ENCODE measurements at places on chromosomes 1 and 21. TPM values are rescaled to one million over a fixed set of nuclear protein-coding genes. Genes with fewer than 3 reads are reported as not detected.

GRCh38 chr1:28737307-28738132 lies 780 bp downstream of the YTHDF2 start:
- DNase-seq: peak; percentile 50

GRCh38 chr1:55209247-55209646 lies 5.9 kb downstream of the USP24 start:
- DNase-seq: no peak

DNA sequence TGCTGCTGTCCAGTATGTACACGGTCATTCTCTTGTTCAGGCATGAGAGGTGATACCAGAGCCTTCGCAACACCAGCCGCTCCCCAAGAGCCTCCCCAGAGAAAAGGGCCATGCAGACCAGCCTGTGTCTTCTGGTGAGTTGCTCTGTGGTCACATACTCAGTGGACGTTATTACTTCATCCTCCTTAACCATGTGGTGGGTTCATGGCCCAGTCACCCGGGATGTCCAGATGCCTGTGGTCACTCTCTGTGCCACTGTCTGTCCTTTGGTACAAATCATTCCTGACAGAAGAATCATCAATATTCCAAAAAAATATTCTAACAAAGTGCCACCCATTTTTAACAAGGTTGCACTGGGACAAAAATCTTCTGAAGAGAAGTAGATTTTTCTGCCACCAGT lies 8.8 kb upstream of the ZNF124 start:
- no peak for DNase-seq

DNA sequence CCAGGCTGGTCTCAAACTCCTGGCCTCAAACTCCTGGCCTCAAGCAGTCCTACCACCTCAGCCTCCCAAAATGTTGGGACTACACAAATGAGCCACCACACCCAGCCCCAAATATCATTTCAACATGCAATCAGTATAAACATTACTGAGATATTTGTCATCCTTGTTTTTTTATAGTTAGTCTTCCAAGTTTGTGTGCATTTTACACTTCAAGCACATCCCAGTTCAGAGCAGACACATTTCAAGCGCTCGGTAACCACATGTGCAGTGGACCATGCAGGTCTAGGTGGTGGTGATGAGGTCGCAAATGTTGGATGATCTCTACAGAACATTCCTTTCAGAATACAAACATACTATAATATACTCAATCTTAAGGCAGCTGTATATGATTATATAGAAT lies 23.8 kb upstream of the APP start:
- DNase-seq: no peak

- no peak for DNase-seq
Observed at GRCh38 chr1:149962039-149962647, 25.5 kb upstream of the MTMR11 start.

The PEX11B gene
- 22.3 TPM for total RNA-seq

The CELA3A gene
- not detected for total RNA-seq

All from Right ventricle myocardium superior (tissue), 1 donor.